SIG-M5 (cell line): ENCODE measurements at places on chromosomes 7 and 10.

DNA sequence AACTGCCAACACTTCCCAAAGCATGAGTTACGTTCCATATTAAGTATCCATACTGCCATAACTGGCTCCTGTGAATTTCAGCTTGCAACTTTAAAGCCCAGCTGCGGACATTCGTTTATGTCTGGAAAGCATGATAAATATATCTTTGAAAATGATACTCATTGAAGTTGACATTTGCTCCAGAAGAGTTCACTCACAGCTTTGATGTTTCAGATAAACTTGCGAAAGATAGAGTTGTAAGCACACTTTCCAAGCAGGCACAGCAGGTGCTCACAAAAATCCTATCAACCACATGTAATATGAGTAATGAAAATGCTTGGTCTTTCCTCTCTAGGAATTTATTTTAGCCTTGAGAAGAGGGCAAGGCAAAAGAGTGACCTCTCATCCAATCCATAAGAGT is 4.5 kb downstream of the CHCHD3 start:
- no peak for DNase-seq

GRCh38 chr7:7318601-7319000 is 136.3 kb downstream of the C1GALT1 start:
- no peak for DNase-seq

DNA sequence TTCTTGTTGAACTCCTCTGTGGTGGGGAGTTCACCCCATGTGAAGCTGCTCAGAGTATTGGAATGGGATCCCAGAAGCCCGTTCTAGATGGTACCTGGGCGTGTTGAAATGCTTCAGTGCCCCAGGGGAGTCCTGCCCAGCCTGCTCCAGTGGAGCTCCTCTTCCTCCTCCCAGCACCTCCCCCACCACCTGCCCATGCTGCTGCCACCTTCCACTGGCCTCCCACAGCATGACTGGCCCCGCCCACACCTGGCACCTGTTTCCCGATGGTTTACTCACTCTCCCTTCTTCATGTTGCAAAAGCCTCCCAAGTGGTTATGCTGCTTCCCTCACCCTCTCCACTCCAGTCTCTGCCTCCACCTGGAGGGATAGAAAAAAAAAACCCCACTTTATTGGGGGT is 32.2 kb upstream of the PCBD1 start:
- no peak for DNase-seq

GRCh38 chr7:28096713-28097112 is 83.9 kb downstream of the JAZF1 start:
- DNase-seq: no peak

- DNase-seq: no peak
Observed at GRCh38 chr10:71432101-71432905, 35.6 kb downstream of the CDH23 start.

DNA sequence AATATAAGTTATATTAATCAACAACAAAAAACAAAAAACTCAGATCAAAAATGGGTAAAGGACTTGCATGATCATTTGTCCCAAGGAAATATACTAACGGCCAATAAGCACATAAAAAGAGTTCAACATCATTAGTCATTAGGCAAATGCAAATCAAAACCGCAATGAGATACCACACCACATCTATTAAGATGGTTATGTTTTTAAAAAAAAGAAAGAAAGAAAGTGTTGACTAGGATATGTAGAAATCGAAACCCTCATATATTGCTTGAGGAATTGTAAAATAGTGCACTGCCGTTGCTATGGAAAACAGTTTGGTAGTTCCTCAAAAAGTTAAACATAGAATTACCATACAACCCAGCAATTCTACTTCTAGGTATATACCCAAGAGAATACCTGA is 39.4 kb upstream of the CTNNA3 start:
- no peak for DNase-seq

DNA sequence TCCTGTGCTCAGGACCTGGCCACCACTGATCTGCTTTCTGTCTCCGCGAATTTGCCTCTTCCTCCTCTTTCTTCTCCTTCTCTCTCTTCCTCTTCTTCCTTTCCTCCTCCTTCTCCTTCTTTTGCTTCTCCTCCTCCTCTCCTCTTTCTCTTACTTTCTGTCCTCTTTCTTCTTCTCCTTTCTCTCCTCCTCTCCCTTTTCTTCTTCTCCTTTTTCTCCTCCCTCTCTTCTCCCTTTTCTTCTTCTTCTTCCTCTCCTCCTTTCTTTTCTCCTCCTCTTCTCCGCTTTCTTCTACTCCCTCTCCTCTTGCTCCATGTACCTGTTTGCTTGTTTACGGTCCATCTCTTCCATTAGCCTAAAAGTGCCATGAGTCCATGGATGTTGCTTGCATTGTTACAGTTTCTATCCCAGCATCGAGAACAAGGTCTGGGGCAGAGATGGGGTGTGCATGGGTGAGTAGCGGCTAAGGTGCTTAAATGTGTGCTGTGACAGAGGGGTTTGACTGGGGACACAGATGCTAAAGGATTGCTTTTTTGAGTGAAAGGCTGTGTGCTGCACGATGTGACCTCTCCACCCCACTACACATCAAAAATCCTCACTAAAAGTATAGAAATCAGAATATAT is 7.7 kb downstream of the SH2D4B start:
- DNase-seq: no peak
